ENCODE measurements at places on chromosomes 3 and 15.

DNA sequence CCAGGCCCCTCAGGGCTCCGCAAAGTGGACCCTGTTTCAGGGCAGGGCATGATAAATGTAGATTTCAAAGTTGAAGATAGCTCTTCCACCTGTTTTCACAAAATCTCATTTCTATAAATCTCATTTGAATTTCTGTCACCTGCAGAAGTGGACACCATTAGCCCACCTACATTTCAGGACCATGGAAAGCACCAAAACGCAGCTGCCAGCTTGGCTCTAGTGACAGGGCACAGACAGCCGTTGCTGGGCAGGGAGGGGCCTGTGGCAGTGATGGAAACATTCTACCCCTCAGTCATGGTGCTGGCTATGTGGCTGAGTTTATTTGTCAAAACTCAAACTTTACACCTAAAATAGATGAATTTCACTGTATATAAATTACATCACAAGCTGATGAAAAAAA lies 40.4 kb downstream of the PRR23E start:
- DNase-seq: peak; percentile 62

- DNase-seq: no peak
Measured at GRCh38 chr15:56102441-56102840, 109.0 kb upstream of the NEDD4 start.

GRCh38 chr3:120646771-120647432 lies 35.1 kb downstream of the HGD start:
- no peak for DNase-seq

DNA sequence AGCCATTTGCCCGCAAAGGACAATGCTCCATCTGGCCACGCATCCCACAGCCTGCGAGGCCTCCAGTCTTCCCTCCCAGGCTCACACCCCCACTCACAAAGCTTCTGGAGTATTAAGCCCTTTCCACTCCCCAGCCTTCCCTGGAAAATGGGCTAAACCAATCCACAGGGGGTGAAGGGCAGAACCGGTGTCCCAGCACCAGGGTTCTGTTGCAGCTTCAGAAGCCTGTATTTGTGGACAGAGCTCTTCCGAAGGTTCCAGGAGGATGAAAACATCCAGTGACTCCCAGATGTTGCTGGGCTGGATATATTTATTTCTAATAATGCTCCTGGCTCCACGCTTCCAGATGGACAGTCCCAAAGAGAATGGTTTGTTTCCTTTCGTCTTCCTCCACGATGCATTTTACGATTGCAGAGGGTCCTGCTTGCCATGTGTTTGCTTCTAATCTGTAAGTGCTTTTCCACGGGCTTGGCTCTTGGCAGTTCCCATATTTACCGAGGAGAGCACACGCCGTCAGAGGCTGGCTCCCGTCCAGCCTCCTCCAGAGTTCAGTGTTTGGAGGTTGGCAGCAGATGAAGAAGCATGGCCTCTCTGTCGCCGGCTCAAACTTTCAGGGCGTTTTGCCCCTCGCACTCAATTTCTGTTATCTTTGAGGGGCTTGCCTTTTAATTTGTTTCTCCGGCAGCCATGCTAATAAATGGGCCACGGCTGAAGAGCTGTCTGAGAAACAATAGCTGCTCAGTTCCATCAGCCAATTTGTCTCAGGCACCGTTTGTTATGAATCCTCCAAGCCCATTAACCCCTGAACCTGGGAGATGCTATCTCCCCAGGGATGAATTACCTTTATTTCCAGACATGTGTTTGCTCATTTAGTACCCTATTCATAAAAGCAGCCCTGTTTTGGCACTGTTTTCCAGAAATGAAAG lies 367.9 kb upstream of the PROK2 start:
- DNase-seq: no peak

- DNase-seq: no peak
Measured at GRCh38 chr3:66041116-66041515, 2.4 kb upstream of the MAGI1 start.

GRCh38 chr3:142216321-142216720 lies 9.1 kb downstream of the GK5 start:
- no peak for DNase-seq

- no peak for DNase-seq
Measured at GRCh38 chr3:59880717-59881116, 830.9 kb upstream of the CFAP20DC start.

DNA sequence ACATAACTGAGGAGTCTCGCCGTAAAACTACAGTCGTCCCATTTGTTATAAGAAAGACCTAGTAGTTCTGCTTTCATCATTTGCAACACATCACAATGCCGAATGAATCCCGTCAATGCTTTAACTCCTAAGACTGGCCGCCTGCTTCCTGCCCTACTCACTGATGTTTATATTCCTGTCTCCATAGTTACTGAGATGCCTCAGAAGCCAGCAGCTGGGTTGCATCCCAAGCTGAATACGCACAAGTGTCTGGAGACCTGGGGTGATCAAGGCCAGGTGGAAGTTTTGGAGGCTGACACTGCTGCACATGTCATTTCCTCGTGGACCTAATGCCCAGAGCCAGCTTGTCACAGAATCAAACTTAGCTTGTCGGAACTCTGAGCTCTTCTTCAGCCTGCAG lies 95.2 kb upstream of the UBE2E1 start:
- peak; percentile 80 for DNase-seq

- DNase-seq: no peak
Measured at GRCh38 chr3:82261013-82261412, 499.6 kb upstream of the GBE1 start.

DNA sequence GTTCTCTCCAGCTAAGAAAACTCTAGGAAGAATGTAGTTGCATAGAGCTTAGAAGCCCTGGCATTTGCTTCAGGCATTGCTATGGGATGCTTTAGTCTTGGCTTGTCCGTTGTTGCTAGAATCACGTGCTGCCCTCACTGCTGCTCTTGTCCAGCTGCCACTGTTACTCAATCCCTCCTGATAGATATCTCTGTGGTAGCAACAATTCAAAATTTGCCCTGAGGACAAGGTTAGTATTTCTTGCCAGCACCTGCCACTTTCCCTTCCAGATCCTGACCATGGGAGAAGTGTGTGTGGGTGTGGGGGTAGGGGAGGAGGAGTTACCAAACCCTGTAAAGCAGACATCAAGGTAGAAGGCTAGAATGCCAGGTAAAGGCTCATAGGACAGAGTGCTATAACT lies 113.8 kb downstream of the PPM1L start:
- DNase-seq: no peak

DNA sequence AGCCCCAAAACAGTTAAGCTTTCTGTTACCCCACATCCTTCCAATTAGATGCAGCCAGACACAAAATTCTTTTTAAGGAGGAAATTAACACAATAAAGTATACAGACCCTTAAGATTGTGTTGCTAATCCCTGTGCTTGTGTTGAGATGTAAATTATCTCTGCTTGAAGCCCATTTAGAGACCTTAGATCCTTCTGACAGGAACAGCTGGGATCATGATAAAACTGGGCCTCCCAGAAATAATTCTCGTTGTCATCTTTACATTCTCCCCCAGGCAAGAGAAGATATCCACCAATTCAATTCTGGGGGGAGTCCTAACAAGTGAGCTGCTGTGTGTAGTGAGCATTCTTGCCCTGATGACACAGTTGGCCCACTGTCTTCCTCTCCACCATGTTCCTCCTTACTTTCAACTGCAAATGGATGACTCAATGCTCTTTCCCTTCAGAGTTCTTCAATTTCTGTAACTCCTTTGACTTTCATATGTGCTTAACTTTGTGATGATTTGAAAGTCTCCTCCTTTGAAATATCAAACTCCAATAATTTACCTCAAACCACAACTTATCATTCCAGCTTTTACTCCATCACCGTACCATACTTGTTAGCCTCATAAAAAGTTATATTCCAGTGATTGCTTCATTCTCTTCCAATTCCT lies 186.6 kb downstream of the RAP2B start:
- no peak for DNase-seq

DNA sequence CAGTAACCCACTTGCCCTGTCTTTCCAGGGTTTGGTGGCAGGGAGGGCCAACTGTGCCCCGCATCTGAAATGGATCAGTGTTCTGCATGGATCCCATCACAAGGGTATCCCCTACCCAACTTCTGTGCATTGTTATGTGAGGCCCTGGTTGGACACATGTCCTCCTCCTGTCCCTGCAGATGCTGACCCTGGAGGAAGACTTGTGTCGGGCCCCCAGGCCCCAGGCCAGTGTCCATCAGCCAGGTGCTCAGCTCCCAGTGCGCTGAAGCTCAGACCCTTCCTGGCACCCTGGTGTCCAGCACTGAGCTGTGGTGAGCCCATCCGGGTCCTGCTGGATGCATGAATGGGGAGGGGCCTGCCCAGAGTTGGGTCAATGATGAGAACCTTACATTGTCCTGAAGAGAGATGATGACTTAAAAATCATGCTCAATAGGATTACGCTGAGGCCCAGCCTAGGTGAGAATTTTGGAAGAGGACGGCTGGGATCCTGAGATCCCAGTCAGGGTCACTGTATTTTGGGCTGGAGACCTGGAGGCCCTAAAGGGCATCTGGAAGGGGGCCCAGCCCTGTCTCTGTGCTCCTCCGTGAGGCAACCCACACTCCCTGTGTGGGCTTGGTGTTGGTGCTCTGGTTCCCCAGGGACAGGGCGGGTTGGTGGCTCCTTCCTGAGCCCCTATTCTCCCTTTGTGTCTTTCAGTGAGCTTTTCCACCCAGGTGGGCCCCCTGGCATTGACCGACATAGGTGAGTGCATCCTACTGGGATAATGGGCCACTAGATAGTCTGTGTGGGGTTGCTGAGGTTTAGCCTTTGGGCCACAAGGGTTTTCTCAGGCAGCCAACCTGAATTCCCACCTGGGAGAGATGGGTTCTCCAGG lies 199.1 kb downstream of the UBE3A start:
- DNase-seq: no peak

- no peak for DNase-seq
Measured at GRCh38 chr15:52789601-52790168, 451 bp downstream of the ONECUT1 start.

DNA sequence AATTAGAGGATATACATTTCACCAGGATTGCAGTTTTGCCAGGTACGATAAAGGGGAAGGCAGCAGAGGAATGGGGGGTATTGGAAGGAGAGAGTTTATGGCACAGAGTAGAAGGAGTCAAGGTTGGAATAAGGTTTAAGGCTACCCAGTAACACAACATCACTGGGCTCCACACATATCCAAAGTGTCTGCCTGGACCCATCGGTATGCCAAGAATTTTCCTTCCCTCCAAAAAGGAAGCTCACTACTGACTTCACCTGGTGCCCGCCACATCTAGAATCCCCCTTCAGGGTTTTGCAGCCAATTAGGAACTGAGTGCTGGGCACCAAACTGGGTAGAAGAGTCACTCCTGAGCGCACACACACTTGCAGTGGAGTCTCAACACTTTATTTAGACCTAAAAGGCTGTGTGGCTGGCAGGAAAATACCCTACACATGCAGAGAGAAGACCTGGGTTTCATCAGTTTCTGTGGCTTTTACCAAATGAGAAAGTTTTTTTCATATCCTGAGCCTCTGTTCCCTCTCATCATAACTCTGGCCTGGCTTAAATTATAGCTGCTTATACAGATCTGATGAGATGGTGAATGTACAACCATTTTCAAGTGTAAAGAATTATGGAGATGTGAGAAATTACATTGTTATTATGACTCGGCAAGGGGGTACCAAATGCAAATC lies 190.8 kb upstream of the LPP start:
- no peak for DNase-seq

DNA sequence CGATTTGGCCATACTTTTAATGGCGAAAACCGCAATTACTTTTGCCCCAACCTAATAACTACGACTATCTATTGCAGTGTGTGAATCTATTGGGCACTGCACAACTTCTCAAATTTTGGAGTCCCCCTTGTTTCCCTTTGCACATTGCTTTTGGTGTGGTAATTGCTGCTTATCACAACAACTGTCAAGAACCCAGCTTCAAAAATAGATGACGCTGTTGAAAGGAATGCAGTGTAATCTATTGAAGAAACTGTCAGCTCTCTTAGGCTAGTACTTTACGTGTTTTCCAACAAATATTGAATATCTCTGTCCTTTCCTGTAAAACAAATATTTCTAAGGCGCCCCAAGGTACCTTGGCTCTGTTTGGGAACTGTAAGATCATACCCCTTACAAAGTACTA lies 222.8 kb upstream of the UBE2E2 start:
- DNase-seq: no peak

GRCh38 chr3:58596834-58597518 lies 19.8 kb upstream of the FAM107A start:
- DNase-seq: no peak

- peak; percentile 20 for DNase-seq
Measured at GRCh38 chr15:35047528-35047927, 37.6 kb downstream of the NANOGP8 start.

GRCh38 chr15:69272139-69272538 lies 26.6 kb upstream of the PAQR5 start:
- peak; percentile 18 for DNase-seq

DNA sequence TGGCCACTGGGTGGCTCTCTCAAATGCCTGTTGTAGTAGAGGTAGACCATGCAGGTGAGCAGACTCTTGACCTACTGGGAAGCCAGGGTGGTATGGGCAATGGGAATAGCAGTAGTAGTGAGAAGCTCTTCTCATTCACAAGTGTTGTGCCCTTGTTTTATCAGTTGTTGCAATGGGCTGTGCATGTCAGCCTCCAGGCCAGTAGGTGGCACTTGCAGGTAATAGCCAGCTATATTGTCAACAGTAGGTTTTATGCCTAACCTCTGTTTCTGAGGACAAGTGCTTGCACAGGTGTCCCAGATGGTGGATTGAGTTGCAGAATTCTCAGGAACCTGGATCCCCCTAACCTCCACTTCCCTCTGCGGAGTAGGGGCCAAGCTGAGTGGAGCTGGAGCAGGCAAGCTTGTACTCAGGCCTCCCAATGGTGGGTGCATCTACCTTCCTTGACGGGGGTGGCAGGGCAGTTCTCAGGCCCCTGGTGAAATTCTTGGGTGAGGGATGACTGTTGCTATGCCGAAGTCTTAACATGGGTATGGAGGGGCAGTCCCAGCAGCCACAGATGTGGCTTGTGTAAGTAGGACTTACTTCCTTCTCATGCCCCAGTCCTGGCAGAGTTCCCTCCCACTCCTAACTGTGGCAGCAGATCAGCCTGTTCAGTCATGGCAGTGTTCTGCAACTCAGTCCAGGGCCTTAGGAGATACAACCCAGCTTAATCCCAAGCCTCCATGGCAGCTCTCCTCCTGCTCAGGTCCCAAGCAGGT lies 104.3 kb downstream of the NEO1 start:
- DNase-seq: no peak

- peak; percentile 79 for DNase-seq
Measured at GRCh38 chr3:186930143-186930640, at the start of gene ST6GAL1. Gene ST6GAL1 (plus strand): TSS chr3:186930526. CDS start chr3:187042704, 112,178 bp downstream.

DNA sequence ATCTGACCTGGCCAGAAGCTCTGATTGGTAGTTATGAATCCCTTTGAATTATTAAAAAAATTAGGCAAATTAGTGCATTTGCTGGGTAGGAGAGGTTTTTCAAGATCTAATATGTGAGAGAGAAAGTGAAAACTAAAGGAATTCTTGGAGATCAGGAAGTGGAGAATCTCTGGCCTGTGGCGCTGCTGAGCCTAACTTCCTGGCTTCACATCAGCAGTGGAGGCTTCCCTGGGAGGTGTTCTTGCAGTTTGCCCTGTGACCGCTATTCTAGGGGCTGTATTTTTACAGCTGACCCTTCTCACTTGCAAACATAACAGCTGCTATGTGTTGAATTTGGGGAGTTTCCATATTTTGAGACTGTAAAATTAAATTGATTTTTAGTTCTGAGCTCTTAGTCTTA lies 166.4 kb downstream of the ATG7 start:
- peak; percentile 46 for DNase-seq
